ENCODE measurements at places on chromosomes 12 and 14. TPM values are rescaled to one million over a fixed set of nuclear protein-coding genes. Genes with fewer than 3 reads are reported as not detected.

Gene RASAL1
- 6.3 TPM for polyA plus RNA-seq

Gene SPATS2
- 63.3 TPM for polyA plus RNA-seq

Gene KRT85
- polyA plus RNA-seq, result not detected

Gene GZMB
- polyA plus RNA-seq, result 1.2 TPM

Gene KRT79
- polyA plus RNA-seq, result not detected

Gene REP15
- 2.5 TPM for polyA plus RNA-seq

Gene CCND2
- 58.5 TPM for polyA plus RNA-seq

Gene PRR4
- 8.8 TPM for polyA plus RNA-seq

Gene OTX2
- not detected for polyA plus RNA-seq

Gene RDH16
- 1.3 TPM for polyA plus RNA-seq

Gene CCDC38
- 0.42 TPM for polyA plus RNA-seq

Gene FOXN4
- polyA plus RNA-seq, result 2.2 TPM

- DNase-seq, result no peak
Measured at GRCh38 chr12:12219664-12220063, 47.2 kb downstream of the LRP6 start.

DNA sequence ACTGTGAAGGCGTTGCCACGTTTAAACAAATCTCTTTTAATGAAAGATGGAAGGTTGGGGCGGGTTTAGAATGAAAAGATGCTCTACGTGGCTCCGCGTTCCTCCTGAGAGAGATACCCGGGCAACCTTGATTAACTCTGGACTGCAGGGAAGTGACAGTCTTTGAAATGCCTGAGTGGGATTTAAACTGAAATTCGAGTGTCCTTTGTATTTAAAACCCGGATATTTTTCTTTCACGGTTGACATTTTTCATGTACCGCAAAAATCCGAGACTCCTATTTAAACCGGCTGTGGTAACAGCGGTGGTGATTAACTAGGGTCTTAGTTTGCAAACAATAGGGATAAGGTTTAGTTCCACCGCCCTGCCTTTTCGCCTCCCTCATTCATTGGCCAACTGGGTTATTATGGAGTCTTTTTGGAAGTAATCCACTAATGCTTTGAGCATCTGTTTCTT, 707 bp downstream of the G2E3 start:
- DNase-seq, result no peak

DNA sequence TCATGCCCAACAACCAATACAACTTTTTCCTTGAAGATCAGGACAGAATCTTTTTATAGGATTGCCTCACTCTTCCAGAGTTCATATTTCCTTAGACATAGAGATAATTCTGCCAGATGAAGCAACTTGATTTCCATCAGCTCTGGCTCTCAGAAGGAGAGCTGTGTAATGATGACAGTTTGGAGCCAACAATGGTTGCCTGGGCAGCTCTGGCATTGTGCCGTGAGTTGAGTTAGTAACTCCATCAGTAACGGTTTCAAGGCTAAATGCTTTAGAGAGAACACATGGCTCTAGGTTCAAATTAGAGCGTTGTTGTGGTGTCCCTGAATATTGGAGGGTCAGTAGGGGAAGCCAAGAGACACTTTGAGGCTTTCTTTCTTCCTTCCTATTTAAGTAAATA, 501.7 kb upstream of the SEL1L start:
- no peak for DNase-seq

- DNase-seq, result no peak
Measured at GRCh38 chr14:36723530-36723929, 61.9 kb downstream of the PAX9 start.

- DNase-seq, result no peak
Measured at GRCh38 chr14:67413806-67414769, 2.1 kb upstream of the PLEK2 start.

DNA sequence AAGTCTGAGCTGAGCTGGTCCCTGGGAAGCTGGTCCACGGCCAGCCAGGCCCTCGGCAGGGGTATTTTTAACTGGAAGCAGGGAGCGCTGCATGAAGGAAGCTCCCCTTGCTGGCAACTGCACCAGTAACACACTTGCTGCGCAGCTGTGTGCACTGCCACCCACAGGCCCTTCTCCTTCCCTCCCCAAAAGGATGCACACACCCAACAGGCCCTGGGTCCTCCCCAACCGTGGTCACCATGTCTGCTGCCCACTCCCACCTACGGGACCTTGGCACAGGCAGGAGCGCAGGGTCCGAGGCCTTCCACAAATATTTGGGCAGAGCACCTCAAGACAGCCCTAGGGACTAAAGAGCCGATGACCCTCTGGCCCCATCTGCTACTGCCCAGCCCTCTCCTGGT, 157.0 kb upstream of the PRMT8 start:
- no peak for DNase-seq

DNA sequence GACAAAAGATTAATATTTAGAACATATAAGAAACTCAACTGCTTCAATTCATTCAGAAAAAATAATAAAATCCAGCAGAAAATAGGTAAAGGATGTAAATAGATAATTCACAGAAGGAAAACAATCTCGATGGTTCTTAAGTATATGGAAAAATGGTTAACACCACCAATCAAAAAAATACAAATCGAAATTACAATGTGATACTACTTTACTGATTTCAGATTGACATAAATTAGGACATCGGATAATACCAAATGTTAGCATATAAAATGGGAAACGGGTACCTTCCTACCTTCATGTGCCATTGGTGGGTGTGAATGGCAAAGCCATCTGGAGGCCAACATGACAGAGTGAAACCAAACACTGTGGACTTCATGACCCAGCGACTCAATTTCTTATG, 1.6 kb upstream of the PPP4R4 start:
- DNase-seq, result no peak

- no peak for DNase-seq
Measured at GRCh38 chr14:76328457-76329137, 47.3 kb upstream of the ESRRB start.

DNA sequence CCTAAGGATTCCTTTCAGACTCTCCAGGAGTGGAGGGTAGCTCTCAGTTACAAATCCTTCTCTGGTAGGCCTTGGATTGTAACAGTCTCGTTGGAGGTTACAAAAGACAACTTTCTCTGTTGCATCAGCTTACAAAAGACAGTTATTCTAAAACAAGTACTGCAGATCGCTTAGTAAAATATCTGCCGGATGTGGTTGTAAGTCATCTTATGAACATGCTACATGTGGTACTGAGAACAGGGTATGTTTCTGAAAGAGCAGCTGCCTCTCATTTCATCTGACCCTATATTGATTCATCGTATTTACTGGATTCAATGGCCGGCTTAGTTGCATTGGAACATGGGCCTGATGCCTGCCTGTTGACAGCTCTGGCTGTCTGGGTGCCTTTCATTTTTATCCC, 157.4 kb downstream of the PTCSC3 start:
- no peak for DNase-seq

GRCh38 chr12:16587514-16587913, 18.4 kb downstream of the LMO3 start:
- DNase-seq, result no peak

- no peak for DNase-seq
Measured at GRCh38 chr14:64119500-64119899, 174.7 kb downstream of the ESR2 start.

DNA sequence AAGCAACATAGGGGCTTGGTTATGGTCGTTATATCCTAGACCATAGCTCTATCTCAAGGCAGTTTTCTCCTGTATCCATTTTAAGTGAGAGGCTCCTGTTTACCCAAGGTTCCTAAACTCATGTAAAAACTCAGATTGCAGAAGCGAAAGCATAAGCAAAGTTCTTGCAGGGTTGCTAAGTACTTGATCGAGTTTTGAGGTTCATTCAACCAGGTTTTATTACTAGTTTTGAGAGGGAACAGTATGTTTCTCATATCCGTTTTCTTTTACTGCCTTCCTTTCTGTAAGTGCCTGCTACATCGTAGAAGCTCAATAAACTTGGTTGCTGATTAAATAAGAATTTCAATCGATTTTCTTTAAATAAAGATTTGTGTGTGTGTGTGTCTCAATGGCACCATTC, 5.1 kb downstream of the AKAP3 start:
- DNase-seq, result no peak

DNA sequence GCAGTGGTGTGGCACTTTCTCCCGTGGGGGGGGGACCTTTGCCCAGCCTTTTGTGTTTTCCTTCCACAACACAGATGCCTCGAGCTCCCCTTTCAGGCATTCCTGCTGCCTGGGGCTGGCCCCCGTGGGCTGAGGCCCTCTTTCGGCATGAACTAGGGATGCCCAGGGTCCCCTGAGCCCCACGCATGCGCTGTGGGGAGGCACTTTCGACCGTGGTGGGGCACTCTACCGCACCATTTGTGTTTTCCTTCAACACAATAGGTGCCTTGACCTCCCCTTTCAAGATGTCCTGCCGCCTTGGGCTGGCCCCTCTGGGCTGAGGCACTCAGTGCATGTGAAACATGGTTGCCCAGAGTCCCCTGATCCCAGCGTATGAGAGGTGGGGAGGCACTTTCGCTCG, 363.7 kb downstream of the ALG10 start:
- no peak for DNase-seq

GRCh38 chr14:94021416-94022157, 4.6 kb upstream of the OTUB2 start:
- no peak for DNase-seq

GRCh38 chr12:131684015-131684725, 26.7 kb upstream of the SFSWAP start:
- DNase-seq, result no peak

DNA sequence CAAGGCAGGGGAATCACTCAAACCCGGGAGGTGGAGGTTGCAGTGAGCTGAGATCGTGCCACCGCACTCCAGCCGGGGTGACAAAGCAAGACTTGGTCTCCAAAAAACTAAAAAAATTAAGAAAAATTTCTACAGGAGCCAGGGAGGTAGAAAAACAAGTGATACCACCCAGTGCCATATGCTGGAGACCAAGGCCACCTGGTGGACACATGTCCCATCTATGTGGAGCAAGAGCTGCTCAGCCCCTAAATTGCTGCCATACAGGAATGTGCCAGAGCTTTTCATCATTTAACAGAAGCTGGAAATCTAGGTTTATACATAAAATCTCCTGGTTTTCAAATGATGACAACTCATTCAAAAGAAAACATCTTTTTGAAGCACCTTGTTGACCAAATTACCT, 61.4 kb upstream of the ELK3 start:
- no peak for DNase-seq

- DNase-seq, result no peak
Measured at GRCh38 chr14:52783206-52783605, 8.2 kb downstream of the GNPNAT1 start.

DNA sequence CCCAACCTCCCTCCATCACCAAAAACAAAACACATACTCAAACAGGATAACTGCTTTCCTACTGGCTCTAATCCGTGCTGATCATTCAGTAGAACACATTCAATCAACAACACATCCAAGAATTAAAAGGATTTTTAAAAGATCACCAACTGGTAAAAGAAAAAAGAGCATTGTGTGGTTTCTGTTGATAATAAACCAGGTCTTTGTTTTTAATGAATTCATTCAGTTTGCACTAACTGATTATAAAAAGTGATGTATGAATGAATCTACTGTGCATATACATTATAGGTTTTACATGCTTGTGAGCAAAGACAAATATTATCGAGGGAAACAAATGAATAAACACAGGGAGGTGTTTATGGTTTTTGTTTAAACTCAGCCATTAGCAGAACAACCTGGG, 55.1 kb downstream of the CIT start:
- DNase-seq, result no peak

DNA sequence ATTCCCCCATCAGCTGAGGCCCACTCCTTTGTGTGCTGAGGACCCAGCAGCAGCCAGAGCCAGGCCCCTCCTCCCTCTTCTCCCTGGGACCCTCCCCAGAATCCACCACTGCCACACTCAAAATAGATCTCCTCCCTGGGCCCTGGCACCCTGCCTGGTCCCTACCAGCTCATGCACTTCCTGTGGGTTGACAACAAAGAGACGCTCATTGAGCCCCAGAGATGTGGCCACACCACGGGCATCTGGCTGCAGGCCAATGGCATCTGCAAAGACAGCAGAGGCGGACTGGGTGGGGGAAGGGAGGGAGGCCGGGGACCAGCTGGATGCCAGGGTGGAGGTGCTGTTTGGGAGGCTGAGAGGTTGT, 16.0 kb upstream of the ENDOU start:
- no peak for DNase-seq

GRCh38 chr14:51533872-51534553, 117.7 kb upstream of the FRMD6 start:
- DNase-seq, result no peak

DNA sequence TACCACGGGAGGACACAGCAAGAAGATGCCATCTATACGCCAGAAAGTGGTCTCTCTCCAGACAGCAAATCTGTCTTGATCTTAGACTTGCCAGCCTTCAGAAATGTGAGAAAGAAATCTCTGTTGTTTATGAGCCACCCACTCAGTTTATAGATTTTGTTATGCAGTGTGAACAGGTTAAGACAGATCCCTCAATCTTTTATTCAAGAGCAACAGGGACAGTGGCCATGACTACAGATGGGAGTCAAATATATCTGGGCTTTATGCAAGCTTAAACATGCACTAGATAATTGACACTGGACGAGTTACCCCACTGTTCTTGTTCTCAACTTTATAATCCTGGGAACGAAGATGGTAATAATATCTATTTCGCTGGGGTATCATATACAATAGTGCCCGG, 288.7 kb downstream of the RPAP3 start:
- DNase-seq, result no peak

GRCh38 chr12:2034633-2035430, 18.0 kb upstream of the CACNA1C start:
- DNase-seq, result no peak

- no peak for DNase-seq
Measured at GRCh38 chr12:5369298-5369697, 62.6 kb upstream of the NTF3 start.

DNA sequence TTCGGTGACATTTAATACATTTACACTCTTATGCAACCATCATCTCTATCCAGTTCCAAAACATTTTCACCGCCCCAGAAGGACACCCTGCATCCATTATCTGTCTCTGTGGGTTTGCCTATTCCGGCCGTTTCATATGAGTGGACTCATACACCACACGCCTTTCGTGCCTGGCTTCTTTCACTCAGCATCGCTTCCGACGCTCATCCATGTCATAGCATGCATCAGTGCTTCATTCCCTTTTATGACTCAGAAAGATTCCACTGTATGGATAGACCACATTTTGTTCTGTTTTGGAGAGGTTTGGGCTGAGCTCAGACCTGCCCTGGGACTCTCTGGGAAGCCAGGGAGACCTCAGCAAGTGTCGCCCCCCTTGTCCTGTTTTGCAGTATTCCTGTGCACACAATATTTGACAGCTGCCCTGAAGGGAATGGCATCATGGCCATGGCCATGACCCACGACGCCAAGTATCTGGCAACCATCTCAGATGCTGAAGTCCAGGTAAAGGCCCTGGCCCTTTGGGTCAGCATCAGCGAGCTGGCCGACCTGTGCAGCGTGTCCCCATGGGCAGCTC, 23.8 kb downstream of the CFAP251 start:
- no peak for DNase-seq

DNA sequence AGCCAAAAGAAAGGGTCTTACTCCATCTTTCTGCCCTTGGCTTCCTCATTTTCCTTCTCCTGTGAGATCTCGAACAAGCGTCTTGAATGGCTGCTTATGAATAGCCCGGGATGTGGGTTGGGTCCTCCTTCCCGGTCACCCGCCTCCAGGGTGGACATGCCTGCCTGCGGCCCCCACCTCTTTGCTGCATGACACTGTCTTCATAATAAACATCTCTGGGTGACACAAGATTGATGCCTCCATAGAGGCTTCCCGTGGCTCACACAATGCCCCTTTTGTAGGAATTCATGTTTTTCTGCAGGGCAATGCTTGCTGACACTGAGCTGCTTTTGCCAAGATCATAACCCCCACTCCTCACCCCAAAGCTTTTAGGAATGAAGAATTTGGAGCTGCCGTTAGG, 125.9 kb downstream of the ZNF664 start:
- DNase-seq, result no peak
